ENCODE measurements at places on chromosomes 13 and 19.

- no peak for DNase-seq
Measured at GRCh38 chr19:50573741-50574461, 5.7 kb upstream of the LRRC4B start.

- DNase-seq: no peak
Measured at GRCh38 chr13:32639502-32640105, 53.4 kb downstream of the PDS5B start.

GRCh38 chr13:73329355-73329754 is 270.6 kb downstream of the KLF5 start:
- no peak for DNase-seq

DNA sequence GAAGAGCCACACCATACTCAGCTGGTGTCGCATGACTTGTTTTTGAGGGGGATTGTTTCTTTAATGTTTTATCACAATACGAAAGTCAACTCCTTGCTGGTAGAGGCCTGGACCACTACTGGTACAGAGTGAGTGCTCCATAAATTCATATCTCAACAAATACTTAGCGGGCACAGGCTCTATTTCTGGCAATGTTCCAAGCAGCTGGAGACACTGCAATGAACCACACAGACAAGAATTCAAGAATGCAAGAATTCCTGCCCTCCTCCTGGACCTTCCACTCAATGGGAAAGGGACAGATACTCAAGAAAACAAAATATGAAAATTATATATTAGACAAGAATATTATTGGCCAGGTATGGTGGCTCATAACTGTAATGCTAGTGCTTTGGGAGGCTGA is 5.1 kb upstream of the FXYD5 start:
- no peak for DNase-seq

- no peak for DNase-seq
Measured at GRCh38 chr13:77062097-77062496, 35.1 kb upstream of the FBXL3 start.

DNA sequence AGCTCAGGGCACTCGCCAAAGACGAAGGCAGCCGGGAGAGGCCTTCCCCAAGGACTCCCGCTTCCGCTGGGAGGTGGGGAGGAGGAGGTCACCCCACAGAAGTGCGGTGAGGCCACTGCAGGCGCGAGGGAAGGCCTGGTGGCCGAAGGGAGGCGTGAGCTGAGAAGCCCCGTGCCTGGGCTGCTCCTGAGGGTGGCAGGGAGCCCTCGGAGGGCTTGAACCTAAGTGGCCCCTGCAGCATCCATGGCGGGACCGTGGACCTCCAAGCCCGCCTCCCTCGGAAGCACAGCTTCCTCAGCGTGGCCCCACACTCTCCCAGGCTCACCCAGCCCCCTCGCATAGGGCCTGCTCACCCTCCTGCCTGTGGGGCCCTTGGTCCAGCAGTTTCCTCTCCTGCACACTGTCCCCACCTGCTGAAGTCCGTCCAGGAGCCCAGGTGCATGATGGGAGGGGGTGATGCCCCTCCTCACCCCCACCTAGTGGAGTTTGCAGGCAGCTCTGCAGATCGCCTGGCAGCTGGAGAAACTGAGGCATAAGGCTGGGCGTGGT is 25.9 kb downstream of the EFNA2 start:
- no peak for DNase-seq

GRCh38 chr19:12346896-12347295 is 13.5 kb upstream of the ZNF563 start:
- DNase-seq: no peak

DNA sequence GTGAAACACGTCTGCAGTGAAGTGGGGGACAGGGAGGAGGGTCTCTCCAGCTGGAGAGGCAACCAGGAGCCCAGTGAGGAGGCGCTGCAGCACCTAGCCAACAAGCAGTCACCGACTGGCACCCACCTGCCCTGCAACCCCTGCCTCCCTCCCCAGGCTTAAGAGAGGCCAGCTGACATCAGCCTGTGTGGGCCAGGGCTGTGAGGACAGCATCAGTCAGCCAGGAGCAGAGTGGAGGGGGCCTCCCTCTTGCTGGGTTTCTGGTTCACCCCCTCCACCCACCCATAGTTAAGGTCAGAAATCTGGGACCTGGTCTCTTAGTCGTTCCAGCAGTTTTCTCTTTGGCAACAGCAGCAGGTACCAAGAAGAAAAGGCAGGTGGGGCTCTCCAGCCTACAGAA is 25.5 kb upstream of the CCNP start:
- no peak for DNase-seq

- DNase-seq: no peak
Measured at GRCh38 chr19:48342841-48343540, 17.6 kb downstream of the EMP3 start.

GRCh38 chr19:45834970-45835369 is 19.9 kb upstream of the RSPH6A start:
- DNase-seq: no peak

DNA sequence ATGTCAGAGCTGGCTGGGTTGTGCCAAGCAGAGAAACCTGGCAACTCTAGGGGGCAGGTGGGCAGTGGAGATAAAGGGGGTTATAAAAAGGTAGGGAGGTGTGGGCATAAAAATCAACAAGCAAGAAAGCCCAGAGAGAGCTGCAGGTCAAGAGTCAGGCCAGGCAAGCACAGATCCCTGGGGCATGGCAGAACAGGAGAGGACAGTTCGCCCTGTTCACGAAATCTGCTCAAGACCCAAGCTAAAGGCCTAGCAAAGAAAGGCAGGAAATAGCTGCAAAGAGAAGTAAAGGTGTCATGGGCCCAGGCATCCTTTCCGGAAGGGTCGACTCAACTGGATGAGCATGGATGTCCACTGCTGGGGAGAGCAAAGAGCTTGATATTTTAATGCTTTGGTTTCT is 3.4 kb downstream of the MBNL2 start:
- no peak for DNase-seq
